ENCODE measurements at places on chromosomes 7 and 10.
A peak's percentile ranks its signal among the peaks of the same experiment; 100 is the strongest.

GRCh38 chr10:30705625-30706149 lies 76.1 kb upstream of the LYZL2 start:
- DNase-seq = no peak

GRCh38 chr7:47763063-47763974 lies 181.4 kb upstream of the TNS3 start:
- peak; percentile 85 for DNase-seq

- no peak for DNase-seq
Observed at GRCh38 chr7:159152816-159153215, 8.1 kb upstream of the VIPR2 start.

DNA sequence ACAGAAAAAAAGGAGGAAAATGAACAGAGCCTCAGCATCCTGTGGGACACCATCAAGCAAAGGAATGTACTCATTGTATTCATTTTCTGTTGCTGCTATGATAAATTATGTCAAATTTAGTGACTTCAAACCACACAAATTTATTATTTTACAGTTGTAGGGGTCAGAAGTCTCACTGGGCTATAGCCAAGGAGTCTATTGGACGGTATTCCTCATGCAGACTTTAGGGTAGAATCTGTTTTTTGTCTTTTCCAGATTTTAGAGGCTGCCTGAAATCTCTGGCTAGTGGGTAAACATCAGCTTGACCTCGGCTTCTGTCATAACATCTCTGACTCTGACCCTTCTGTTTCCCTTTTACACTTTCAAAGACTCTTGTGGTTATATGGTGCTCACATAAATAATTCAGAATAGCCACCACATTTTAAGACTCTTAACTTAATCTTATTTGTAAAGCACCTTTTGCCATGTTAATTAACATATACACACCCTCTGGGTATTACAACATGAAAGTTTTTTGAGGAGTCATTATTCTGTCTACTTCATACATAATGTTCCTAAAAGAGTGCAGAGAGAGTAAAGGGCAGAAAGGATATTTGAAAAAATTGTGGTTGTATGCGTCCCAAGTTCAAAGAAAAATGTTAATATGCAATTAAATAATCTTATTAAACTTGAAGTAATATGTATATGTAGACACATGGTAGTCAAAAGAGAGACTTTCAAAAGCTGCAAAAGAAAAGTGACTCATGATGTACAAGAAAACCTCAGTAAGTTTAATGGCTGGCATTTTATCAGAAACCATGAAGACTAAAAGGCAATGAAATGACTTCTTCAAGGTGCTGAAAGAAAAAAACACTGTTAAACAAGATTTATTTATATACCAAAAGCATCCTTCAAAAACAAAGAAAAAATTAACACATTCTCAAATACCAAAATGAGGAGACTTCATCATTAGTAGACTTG lies 70.8 kb upstream of the MEOX2 start:
- DNase-seq = no peak

- no peak for DNase-seq
Observed at GRCh38 chr10:11018432-11018841, 765 bp downstream of the CELF2 start.
